ENCODE measurements at places on chromosomes 2 and 18.

DNA sequence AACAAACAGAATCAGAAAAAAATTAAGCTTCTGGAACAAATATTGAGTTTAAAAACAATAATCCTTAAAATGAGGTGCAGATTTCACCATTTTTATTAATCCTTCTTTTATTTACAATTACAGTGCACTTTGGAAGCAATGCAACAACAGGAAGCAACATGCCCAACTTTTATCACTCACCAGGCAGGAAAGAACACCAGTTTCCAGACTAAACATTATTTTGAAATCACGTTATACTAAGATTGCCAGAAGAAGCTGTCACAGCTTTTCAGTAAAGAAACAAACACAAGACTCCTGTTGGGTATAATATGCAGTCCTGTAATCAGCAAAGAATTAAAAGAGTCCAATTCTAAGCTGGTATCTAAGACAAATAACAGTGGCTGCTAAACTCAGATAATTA is 137.9 kb upstream of the ZC3H15 start:
- DNase-seq = no peak

GRCh38 chr2:223731503-223731902 is 105.9 kb downstream of the AP1S3 start:
- no peak for DNase-seq

GRCh38 chr2:3317277-3317685 is 60.3 kb downstream of the EIPR1 start:
- DNase-seq = no peak

GRCh38 chr18:51941999-51942398 is 398.0 kb upstream of the DCC start:
- no peak for DNase-seq

GRCh38 chr2:167049659-167050058 is 161.4 kb downstream of the XIRP2 start:
- DNase-seq = no peak

DNA sequence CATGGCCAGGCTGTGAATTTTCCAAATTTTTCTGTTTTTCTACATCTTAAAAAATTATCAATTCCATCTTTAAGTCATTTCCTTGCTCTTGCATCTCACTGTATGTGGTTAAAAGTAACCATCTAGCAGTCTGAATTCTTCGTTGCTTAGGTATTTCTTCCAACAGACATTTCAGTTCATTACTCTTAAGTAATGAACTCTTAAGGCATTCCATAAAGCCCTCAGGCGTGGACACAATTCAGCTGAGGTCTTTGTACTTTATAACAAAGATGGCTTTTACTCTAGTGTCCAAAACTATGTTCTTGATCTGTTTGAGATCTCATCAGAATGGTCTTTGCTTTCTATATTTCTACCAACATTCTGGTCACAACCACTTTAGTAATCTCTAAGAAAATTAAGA is 253.9 kb upstream of the GCFC2 start:
- DNase-seq = no peak

GRCh38 chr2:64876137-64876647 is 113.0 kb upstream of the SLC1A4 start:
- DNase-seq = peak; percentile 71

DNA sequence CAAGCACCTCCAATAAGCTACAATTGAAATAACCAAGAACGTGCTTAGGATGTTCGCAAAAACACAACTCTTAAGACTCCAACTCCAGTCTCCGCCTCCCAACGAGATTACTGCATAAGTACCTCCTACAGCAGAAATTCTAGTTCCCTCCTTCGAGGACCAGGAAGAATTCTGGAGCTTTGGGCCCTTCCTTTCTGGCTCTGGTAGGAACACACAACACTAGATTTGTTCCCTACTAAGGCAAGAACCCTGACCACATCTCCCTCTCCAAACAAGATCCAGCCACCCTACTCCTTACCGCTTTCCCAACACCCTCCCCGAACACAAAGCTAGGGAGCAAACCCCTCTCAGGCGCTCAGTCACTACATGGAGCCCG is 721 bp downstream of the ADAM17 start:
- peak; percentile 89 for DNase-seq
